Fibroblast of skin of right quadriceps (primary cell): ENCODE measurements at places on chromosomes 13 and 19.

DNA sequence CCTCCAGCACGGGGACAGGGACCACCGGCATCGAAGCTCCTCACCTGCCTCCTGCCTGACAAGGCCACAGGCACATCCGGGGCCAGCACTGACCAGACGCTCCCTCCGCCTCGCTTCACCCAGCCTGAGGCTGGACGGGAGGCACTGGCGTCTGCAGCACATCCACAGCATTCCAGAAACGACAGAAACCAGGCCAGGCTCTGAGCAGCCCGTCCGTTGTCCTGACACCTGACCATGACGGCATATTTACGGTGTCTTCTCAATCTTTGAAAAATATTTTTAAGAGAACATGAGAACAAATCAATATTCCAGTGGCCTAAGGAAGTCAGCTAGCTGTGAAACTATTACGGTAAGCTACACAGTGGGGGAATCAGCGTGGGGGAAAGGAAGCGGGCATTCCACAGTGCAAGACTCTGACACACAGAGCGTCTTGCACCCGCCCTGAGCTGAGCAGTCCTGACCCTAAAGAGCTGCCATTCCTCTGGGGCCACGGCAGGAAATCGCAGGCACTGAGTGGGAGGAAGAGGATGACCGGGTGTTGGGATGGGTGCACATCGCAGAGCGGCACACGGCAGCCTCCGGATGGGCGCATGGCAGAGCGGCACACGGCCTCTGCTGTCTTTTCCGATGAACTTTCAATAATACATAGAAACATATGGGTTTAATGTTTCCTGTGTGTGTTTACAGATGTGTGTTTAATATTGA is 26.8 kb downstream of the RASA3 start:
- no peak for DNase-seq

GRCh38 chr13:48224701-48225100 is 8.3 kb upstream of the ITM2B start:
- no peak for DNase-seq

DNA sequence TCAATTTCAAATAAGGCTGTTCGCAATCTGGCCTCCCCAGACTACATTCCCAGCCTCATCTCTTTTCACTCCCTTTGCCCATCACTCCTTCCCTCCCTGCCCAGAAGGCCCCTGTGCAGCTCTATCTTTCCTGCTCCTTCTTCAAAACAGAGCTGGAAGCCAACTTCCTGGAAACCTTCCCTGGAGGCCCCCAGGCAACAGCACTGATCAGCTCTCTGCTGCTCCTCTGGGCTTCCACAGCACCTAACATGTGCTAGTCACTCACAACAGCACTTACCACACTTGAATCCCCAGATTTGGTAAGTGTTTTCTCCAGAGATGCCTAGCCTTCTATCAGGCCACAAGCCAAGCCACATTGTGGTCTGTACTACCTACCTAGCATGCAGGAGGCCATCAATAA is 9.5 kb downstream of the SMAD9 start:
- DNase-seq = no peak

DNA sequence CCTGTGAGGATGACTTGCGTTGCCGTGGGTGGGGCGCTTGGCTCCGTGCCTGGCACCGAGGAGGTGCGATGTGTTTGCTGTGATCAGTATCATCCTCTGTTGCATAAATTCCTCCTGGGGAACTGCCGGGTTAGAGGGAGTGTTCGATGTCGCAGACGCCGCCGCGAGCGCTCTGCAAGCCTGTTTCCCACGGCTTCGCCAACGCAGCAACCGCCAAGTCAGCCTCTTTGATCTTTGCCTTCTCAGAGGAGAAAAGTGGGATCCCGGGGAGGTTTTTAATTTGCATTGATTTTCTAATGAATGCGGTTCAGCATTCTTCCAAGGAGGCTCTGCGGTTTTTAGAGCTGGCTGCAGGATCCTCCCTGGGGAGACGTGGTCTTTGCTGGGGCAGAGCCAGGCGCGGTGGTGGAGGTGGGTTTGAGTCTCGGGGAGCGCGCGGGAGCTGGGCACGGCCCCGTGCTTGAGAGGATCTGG is 7.6 kb downstream of the GPR32 start:
- peak; percentile 39 for DNase-seq

DNA sequence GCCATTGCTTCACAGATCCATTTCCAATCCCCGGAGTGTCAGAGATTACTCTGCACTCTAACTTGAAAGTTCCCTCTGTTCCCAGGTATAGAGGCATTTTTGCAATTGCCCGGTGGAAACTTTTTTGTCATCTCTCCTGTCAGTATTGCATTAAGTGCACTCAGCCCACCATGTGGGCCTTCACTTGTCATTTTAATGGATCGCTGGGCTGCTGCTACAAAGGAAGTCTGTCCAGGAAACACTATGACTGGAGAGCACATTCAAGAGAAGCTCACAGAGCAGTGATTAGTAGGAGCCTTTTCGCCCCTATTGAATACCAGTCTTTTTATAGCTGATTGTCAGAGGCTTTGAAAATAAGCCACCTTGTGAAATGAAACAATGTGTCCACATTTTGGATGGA is 180.9 kb downstream of the B3GLCT start:
- DNase-seq = no peak

- peak; percentile 33 for DNase-seq
Observed at GRCh38 chr19:18848878-18849661, 17.3 kb downstream of the UPF1 start.
